ENCODE measurements at places on chromosomes 1 and 21.

DNA sequence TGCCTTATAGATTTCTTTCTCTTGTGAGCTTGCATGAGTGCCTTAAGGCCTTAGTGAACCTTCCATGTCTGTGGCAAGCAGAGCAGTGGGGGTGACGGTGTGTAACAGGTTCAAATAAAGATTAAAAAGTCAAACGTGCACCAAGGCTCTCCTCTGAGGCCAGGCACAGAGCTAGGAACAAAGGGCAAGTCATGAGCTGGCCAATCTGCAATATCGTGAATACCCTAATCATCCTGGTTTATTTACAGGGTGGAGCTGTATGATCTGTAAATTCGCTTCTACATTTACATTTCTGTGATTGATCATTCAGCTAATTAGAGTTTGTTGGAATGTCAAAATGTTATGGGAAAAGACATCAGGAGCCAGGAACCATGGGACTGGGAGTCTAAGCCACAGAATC is 120.2 kb downstream of the CAPN8 start:
- no peak for DNase-seq

- DNase-seq = peak; percentile 60
These were observed 854 bp upstream of the ZRANB2 start for GRCh38 chr1:71081697-71082080.

DNA sequence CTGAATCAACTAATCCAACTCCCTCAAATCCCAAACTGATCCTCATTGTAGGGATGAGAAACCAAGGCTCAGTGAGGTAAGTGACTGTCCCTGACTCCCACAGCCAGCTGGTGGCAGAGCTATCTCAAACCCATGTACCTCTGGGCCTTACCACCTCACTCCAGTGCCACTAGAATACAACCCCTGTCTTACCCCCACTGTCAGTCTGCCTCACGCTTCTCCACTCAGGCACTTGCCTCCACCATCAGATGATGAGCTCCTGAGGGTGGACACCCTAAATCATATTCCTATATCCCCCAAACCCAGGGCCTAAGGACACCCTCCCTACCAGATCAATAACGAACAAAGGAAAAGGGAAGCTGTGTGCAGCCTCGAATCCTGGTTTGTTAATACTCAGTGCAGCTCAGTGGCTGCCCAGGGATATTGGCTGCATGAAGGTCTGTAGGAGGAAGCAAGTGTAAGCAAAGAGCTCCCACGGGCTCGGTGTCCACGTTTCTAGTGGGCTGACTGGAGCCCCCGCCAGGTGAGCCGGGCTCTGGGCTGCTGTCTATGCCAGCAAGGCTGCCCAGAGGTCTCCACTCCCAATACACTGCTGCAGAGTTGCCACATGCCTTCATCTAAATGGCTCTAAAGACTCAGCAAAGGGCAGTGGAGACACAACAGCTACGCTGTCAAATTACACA is 533.4 kb downstream of the MATN1 start:
- DNase-seq = no peak

GRCh38 chr1:207288315-207288714 is 33.2 kb upstream of the CD55 start:
- DNase-seq = no peak

DNA sequence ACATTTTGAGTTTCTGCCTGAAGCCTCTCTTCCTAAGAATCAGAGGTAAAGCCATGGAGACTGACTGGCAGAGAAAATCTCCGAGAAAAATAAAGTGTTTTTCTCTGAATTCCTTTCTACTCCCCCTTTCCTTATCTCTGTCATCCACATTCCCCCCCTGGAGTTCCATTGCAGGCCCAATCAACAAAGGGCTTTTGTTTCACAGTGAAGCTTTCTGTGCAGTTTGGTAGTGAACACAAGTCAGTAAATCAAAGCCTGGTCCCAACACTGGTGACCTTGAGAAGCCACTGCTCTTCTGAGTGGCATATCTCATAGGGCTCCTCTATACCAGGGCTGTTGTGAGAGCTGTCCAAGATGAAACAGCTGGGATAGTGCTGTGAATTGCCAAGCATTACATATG is 228.4 kb downstream of the SEC16B start:
- DNase-seq = no peak
